ENCODE measurements at places on chromosomes 7 and 10.
A peak's percentile ranks its signal among the peaks of the same experiment; 100 is the strongest.

DNA sequence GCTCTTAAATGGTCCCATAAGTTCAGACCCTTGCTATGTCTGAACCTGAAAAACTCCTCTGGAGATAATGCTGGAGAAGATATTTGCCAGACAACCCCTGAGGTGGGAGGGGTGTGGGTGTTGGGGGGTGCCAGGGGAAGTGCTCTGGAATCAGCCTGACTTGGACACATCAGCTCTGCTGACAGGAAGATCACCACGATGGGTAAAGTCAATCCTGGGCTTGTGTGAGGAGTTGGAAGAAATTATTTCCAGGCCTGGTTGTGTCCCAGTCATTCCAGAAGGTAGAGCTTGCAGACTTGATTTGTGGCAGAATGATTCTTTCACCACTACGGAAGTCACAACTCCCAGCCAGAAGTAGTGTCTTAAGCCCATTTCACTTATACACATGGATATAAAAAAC, 60.3 kb upstream of the UNC5B start:
- no peak for DNase-seq

DNA sequence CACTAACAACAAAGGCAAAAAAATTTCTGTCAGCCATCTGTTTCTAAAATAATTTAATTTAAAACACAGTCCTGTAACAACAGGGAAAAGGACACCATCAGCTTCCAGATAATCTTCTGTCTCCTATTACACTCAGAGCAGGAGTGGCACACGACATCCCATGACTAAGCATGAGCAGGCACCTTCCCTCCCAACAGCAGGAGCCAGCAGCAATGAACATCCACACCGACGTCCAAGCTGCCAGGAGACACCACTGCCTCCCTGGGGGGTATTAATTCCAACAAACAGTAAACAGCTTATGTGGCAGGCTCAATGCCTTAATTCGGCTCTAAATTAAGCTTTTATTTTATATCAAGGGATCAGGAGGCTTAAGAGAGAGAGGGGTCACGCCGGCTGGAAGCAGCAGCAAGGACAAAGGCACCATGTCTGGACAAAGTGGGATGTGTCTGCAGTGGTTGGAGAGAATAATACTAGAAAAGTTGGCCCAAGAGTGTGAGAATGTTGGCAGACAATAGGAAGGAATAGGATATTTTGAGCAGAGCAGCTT, 45.7 kb downstream of the KIAA1549 start:
- peak; percentile 23 for DNase-seq

DNA sequence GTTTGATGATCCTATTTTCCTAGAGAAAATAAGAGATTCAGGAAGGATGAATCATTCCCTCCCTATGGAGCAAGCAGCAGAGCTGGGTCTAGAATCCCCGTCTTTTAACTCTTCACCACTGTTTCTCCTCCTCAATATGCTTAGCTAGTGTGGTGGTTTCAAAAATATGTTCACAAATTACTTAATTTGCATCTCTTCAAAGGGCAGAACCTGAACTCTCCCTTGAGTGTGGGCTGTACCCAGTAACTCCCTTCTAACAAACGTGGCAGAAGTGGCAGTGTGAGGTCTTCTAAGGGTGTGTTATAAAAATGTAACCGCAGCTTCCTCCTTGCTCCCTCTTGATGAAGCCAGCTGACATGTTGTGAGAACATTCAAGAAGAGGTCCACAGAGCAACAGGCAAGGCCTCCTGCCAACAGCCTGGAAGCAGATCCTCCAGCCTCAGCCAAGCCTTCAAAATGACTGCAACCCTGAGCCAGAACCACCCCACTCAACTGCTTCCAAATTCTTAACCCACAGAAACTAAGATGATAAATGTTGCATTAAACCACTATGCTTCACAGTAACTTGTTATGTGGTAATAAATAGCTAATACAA, 36.6 kb downstream of the SRPK2 start:
- peak; percentile 94 for DNase-seq

DNA sequence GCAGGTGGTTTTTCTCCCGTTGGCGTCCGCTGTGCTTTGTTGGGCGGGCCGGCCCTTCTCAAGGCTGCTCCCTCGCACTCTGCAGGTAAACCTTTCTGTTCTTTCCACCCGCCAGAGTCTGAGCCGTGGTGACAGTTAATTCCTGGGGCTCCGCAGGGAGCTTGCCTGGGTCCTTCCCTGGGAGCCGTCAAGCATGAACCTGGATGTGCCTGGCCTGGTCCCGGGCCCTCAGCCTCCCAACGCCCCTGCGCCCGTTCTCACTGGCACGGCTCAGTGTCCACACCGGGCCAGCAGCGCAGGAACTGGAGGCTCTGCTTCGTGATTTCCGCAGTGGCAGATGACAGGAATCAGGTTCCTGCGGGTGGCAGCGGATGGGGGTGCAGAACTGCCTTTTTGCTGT, 10.9 kb upstream of the NKX6-2 start:
- DNase-seq, result no peak

DNA sequence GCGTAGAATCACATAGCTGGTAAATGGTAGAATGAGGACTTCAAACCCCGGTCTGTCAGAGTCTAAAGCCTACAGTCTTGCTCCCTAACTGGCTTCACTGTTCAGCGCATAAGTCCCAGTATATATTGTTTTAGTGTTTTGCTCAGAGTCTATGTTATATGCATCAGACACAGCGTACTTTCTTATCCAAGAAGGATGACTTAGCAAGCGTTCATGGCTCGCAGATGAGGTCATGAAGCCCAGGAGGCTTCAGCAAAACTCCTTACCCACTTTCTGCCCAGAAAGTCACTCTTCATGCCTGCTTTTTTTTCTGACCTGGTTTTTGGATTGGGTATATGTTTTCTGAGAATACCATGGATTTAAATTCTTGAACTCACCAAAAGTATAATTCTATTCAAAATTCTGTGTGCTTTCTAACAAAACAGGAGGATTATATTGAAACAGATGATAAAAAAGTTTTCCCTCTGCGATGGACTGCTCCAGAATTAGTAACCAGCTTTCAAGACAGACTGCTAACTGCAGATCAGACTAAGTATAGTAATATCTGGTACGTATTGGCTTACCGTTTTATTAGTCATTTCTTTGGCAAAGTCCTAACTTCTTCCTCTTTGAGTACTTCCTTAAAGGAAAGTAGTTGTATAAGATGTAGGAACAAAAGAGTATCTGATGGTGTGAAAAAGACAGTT, 24.6 kb upstream of the BHLHA15 start:
- DNase-seq, result no peak

DNA sequence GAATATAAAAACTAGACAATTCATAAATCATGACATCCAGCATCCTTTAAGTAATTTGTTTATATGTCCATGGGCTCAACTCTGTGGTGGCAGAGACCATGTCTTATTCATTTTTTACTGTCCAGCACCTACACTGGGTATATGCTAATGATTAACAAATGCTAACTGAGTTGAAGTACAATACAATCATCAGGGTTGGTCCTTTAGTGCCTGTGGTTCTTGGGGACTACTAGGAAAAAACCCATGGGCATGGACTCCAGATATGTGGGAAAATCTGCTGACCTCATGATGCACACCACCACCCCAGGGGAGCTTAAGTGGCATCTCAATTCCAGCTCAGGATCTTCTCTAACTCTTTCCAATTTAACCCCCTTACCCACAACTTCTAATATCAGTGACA, 85.3 kb upstream of the YAE1 start:
- no peak for DNase-seq

- DNase-seq, result no peak
These were observed 263.1 kb upstream of the CXCL12 start for GRCh38 chr10:44647877-44648542.

GRCh38 chr10:43136432-43136831, 1.8 kb upstream of the CSGALNACT2 start:
- no peak for DNase-seq

- DNase-seq, result no peak
These were observed 53.9 kb downstream of the ARHGAP22 start for GRCh38 chr10:48550977-48551376.

GRCh38 chr10:35570397-35570796, 34.7 kb upstream of the GJD4 start:
- DNase-seq, result no peak

- DNase-seq, result no peak
These were observed 62.3 kb upstream of the ARHGAP12 start for GRCh38 chr10:31990937-31991336.

DNA sequence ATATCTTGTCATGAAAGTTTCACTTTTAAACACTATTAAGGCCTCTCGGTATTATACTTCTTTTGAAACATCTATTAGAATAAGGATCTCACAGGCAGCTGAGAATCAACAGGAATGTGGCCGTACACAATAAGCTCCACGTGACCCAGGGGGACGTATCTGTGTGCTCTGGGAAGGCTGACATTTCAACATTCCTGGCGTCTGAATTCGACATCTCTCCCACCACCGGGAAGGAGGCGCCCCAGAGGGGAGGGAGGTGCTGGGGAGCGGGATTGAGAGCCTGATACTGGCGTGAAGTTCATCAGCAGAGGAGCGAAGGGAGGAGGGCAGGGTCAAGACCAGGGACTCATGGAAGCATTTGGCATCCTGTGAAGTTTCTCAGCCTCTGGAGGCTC, 401.3 kb downstream of the DNAJB6 start:
- no peak for DNase-seq

GRCh38 chr10:25072786-25073185, 56.4 kb downstream of the THNSL1 start:
- DNase-seq, result no peak

- DNase-seq, result no peak
These were observed 40.2 kb upstream of the ATXN7L1 start for GRCh38 chr7:105916603-105917002.

- DNase-seq, result no peak
These were observed 84.0 kb upstream of the FAM3C start for GRCh38 chr7:121480058-121480457.

GRCh38 chr7:4753598-4754432, 21.6 kb upstream of the AP5Z1 start:
- peak; percentile 83 for DNase-seq

GRCh38 chr10:71232089-71232998, 20.0 kb downstream of the UNC5B start:
- DNase-seq, result no peak

DNA sequence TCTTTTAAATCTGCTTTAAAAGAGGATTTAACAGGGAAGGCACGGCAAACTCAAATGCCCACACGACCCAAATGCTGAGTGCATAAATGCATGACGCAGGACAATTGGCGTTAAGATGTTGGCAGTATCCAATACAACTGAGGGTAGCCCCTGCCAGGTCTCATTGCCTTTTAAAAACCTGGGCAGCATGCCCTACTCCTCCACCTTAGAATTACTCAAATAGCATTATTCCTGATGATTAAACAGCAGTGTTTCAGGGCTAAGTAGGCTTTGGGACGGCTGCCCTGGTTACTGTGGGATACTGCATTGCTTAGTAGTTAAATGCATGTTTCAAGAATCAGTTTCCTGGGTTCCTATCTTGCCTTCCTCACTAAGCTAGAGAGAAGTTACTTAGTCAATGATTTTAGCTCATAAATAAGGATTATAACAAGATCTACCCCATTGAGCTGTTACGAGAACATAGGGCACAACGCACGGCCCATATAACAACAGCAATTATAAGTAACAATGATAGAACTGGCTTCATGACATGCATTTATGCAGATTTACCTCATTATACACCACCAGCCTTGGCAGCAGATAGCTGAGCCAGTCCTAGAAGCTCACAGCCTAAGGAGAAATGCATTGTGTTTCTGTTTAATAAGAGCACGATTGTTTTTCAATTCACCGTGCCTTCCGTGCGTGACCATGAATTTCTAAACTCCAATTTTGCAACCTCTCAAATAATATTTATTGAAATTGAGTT, 7.9 kb downstream of the TUBAL3 start:
- DNase-seq, result no peak

GRCh38 chr7:84107259-84107658, 87.3 kb downstream of the SEMA3A start:
- DNase-seq, result no peak

GRCh38 chr7:69687739-69688433, 89.6 kb downstream of the AUTS2 start:
- no peak for DNase-seq

GRCh38 chr7:40199076-40199802, 64.4 kb downstream of the SUGCT start:
- peak; percentile 51 for DNase-seq

DNA sequence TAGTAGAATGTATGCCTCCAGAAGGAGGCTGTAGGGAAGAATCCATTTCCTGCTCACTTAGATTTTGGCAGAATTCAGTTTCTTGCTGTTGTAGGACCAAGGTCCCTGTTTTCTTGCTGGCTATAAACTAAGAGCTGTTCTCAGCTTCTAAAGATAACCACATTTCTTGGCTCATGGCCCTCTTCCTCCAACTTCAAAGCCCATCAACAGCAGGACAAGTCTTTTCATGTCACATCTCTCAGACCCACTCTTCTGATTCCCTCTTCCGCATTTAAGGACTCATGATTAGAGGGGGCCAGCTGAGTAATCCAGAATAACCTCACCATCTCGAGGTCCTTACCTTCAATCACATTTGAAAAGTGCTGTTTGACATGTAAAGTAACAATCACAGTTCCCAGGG, 8.2 kb upstream of the LSM8 start:
- DNase-seq, result no peak

- no peak for DNase-seq
These were observed 44.0 kb upstream of the SORBS1 start for GRCh38 chr10:95605163-95605562.

GRCh38 chr7:152363798-152364197, 72.0 kb downstream of the KMT2C start:
- no peak for DNase-seq

DNA sequence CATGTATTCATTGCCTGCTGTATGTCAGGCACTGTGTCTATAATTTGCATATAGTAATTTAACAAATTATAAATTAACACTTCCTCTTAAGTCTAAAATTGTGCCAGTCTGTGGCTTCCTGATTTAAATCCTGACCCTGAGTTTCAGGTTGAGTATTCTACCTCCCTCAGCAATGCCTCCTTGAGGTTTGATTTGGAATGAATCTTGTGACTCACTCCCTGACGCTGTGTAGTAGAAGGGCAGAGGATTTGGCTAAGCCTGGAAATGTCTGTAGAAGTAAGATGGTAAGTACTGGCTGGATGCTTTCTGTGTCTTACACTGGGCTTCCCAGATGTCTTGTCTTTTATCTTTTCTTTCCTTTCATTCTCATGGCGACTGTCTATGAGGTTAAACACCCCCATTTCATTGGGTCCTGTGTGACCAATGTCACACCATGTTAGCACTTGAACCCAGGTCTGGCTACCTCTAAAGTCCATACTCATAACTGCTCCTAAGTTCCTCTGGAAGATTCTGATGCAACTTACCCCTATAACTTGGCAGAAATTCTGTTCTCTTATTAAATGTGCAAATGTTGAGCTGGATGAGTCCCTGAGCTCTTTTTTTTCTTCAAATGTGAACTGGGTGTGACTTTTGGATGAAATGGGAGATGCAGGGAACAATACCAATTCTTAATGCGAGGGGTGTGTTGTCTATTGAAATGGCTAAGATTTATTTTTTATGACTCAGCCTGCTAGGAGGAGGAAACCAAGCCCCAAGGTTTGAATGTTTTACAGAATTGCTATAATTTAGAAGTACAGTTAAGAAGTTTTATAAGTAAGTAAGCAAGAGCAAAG, 48.5 kb downstream of the PLCE1 start:
- no peak for DNase-seq
